ENCODE measurements at places on chromosomes 4 and X.

DNA sequence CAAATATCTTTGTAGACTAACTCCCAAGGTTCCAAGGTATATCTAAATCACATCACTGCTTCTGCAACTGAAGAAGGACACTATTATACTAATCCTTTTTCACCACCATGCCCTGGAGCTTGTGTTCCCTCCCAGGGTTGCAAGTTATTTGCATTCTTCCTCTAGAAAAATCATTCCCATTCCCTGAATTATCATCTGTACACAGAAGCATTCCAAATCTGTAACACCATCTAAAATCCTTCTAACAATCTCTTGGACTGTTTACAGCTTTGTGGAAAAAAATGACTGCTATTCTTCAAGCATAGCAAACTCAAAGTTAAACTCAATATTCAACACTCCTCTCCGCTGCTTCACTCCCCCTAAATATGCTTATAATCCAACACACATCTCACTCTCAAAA is 1570.8 kb upstream of the ADGRL3 start:
- DNase-seq: no peak

- DNase-seq: no peak
Observed at GRCh38 chrX:101136235-101136634, 38.2 kb downstream of the CENPI start.

DNA sequence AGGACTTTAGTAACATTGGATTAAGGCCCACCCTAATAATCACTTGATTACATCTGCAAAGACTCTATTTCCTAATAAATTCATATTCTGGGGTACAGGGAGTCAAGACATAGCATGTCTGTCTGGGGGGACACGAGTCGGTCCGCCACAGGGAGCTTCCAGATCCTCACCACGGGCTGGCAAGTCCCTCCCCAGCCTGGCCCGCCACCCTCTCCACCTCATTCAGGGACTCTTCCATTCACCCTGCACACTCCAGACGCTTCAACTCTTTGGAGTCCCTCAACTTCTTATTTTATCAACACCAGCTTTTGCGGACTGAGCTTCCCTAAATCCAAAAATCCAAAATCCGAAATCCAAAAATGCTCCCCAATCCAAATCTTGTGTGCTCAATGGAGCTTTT is 71.2 kb downstream of the DCTD start:
- DNase-seq: no peak

GRCh38 chr4:177448850-177449249 is 6.6 kb upstream of the AGA start:
- no peak for DNase-seq

GRCh38 chrX:134512566-134512965 is 52.6 kb downstream of the HPRT1 start:
- DNase-seq: no peak

DNA sequence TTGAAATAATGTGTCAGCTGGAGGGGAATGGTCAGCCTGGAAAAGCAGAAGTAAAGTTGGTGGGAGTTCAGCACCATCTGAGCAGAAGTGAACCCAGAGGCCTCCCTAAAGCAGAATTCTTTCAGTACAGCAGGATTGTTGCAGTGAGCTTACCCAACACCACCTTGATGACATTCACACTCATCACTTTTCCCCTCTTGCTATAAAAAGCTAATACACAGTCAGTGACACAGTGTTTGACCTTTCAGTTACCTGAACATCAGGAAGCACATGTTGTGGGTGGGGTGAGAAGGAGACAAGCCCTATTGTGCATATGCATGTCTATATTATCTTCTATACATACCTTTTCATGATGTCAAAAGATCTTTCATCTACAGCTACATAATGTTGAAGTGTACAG is 624.7 kb upstream of the ZFP42 start:
- DNase-seq: no peak

- no peak for DNase-seq
Observed at GRCh38 chr4:8590546-8590880, 2.1 kb upstream of the CPZ start.

GRCh38 chr4:152860046-152860445 is 76.1 kb upstream of the FHDC1 start:
- DNase-seq: no peak

GRCh38 chr4:172127168-172127567 is 314.0 kb downstream of the GALNTL6 start:
- no peak for DNase-seq

DNA sequence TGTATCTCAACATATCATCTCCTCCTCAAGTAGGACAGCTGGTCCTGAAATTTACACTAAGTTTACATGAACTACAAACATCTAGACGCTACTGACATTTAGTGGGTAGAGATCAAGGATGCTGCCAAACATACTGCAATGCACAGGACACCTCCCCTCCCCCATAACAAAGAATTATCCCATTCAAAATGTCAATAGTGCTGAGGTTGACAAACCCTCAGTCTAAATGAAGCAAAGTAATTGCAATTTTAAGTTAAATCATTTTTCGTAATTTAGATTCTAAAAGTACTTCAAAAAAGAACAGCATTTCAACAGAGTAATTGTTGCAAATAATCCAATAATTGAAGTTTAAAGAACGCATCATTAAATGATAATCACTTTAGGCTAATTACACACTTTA is 1.2 kb downstream of the PRMT9 start:
- no peak for DNase-seq

- DNase-seq: no peak
Observed at GRCh38 chr4:89765528-89765927, 71.4 kb downstream of the SNCA start.

DNA sequence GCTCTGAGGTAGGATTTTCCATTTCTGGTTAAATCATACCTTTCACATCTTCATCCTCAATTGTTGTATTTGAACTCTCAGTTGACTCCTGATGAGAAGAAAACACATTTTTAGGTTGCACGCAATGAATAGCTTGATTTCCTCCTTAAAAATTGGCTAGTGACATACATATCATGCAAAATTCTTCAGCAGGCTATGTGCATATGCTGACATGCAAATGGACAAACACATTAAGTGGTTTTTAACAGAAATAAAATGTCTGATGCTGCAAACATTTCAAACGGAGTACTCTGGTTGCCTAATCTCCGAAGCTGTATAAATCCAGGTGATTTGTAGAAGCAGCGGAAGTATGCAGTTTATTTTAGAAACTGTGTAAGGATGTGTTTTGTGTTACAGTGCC is 261.1 kb downstream of the CAMK2D start:
- DNase-seq: no peak

- DNase-seq: no peak
Observed at GRCh38 chr4:23789762-23790161, 100.1 kb downstream of the PPARGC1A start.

- DNase-seq: no peak
Observed at GRCh38 chr4:148420397-148420796, 21.8 kb downstream of the NR3C2 start.

- no peak for DNase-seq
Observed at GRCh38 chr4:72320223-72320948, 248.6 kb downstream of the ADAMTS3 start.

- peak; percentile 78 for DNase-seq
Observed at GRCh38 chrX:129957241-129958082, 25.0 kb upstream of the BCORL1 start.

All from NCI-H146 (cell line).